GOT3 (cell line): ENCODE measurements at places on chromosomes 5 and 9.
A peak's percentile ranks its signal among the peaks of the same experiment; 100 is the strongest.

- no peak for DNase-seq
Measured at GRCh38 chr9:35407846-35408245, 82.1 kb upstream of the RUSC2 start.

GRCh38 chr9:13508681-13509080 is 229.2 kb upstream of the MPDZ start:
- DNase-seq = no peak

GRCh38 chr5:153629027-153629895 is 138.8 kb downstream of the GRIA1 start:
- peak; percentile 49 for DNase-seq

GRCh38 chr9:83081846-83082245 is 18.9 kb upstream of the RASEF start:
- DNase-seq = no peak

GRCh38 chr9:121305269-121305994 is 37.5 kb downstream of the GSN start:
- DNase-seq = no peak

- no peak for DNase-seq
Measured at GRCh38 chr9:128705051-128705965, 3.0 kb downstream of the PKN3 start.

DNA sequence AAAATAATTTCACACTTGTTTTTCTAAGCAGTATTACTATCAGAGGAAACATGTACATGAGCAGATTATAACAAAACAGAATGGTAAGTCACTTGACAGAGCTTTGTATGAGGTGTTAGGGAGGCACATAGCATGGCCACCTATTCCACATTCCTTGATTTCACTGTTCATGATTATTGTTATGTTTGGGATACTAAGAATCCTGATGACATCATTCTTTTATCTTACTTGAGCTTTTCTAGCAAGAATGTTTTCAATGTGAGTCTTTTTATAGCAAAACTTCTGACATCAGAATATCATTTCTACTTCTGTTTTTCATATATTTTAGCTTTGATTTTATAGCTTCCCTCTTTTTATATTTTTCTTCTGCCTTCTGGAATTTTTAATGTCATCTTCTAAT is 208.2 kb downstream of the DMRTA1 start:
- DNase-seq = no peak

DNA sequence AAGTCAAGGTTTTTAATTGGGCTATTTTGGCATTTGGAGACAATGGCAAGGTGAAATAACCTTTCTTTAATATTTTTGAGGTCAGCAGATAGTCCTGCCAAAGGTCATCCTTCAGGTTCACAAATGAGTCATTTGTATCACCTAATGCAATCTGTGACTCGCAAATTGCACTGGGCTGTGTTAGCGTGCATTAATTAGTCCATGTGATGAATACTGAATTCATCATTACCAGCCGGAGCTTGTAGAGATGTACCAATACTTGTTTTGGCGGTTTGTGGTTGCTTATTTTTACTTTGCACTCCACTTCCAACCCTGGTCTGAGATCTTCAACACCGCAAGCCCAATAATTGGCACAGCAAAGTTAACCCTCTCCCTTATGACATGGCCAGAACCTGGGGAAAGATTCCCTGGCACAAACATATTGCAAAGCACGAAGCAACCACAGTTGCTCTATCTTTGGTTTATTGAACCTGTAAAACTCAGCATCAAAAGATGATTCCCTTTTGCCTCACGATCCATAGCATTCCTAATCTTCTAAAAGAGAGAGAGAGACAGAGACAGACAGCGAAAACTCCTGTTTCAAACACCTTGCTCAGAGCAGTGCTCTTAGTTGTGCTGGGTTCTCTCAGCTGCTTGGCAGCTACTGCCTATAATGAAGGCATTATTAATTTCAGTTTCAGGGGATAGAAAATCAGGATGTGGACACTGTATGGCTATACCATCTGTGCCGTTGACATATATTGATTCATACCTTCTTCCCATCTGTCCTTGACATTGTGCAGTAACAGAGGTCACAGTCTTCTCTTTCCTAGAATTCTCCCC is 178.1 kb downstream of the EBF1 start:
- DNase-seq = no peak

- DNase-seq = no peak
Measured at GRCh38 chr5:113989278-113989912, 372.5 kb upstream of the KCNN2 start.
